GM23248 (cell line): ENCODE measurements at places on chromosomes 1 and 21.

- no peak for DNase-seq
These were observed 373.4 kb downstream of the LMX1A start for GRCh38 chr1:164983023-164983650.

- DNase-seq, result no peak
These were observed 133.8 kb downstream of the TSEN15 start for GRCh38 chr1:184185347-184185746.

DNA sequence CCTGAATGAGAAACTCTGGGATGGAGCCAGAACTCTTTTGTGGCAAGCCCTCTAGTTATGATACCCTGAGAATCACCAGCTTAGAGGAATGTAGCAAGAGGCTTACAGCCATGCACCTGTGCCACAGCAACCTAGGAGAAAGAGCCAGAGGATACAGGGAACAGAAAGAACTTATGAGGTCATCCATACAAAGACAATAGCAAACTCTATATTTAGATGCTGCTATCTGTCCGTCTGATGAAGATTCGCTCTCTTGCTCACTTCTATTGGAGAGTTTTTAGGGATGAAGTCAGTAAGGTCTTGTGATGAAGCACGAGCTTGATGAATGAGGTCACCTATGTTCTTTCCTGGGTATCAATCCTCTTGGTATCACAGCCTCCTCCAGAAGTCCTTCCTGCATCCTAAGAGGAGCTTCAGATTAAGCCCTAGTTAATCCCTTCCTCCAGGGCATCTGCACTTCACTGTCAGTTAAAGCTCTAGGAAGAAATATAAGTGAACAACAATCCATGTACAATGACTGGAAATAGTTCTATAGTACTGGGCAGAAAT is 185.6 kb downstream of the DAB1 start:
- no peak for DNase-seq

- DNase-seq, result peak; percentile 52
These were observed 730 bp downstream of the CDC42SE1 start for GRCh38 chr1:151058692-151059091.

DNA sequence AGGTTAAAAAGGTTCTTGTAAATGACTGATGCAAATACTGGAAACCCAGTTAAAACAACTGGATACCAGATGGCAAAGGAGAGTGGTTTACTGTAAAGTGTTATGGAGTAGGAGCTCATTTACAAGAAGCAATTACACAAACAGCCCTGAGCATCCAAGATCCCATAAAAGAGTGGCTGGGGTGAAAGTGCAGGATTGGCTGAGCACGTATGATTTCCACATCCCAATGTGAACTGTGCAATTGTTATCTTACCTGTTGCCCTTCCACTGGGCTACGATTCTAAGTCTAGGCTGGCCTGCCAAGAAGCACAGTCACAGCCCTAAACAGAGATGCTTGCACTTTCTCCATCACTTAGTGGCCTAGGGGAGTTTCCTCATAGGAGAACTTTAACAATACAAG is 277.6 kb upstream of the RUNX1 start:
- DNase-seq, result peak; percentile 41

- DNase-seq, result no peak
These were observed 44.7 kb upstream of the GJA5 start for GRCh38 chr1:147804942-147805723.

GRCh38 chr1:48205522-48205921 is 17.0 kb upstream of the SLC5A9 start:
- no peak for DNase-seq

- no peak for DNase-seq
These were observed 296.6 kb downstream of the TTLL7 start for GRCh38 chr1:83702356-83702755.

- DNase-seq, result peak; percentile 56
These were observed 81.7 kb upstream of the PGBD5 start for GRCh38 chr1:230507666-230508402.

- peak; percentile 34 for DNase-seq
These were observed 32.9 kb downstream of the RASSF5 start for GRCh38 chr1:206540044-206540780.

DNA sequence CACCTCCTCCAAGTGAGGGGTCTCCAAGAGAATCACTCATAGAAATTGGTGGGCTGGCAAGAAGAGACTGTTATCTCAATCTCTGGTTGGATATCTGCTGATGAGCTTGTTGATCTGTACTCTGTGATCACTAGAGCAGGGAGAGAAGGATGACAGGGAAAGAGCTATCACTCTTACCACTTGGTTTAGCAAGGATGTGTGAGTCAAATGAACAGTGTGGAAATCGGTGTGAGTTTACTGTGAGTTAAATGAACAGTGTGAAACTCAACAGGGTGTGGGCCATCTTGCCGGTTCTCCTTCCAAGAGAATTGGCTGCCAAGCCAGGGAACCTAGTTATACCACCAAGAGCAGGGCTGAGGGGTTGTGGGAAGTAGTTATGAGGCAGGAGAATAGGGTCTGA is 33.3 kb upstream of the CD1D start:
- DNase-seq, result peak; percentile 25

DNA sequence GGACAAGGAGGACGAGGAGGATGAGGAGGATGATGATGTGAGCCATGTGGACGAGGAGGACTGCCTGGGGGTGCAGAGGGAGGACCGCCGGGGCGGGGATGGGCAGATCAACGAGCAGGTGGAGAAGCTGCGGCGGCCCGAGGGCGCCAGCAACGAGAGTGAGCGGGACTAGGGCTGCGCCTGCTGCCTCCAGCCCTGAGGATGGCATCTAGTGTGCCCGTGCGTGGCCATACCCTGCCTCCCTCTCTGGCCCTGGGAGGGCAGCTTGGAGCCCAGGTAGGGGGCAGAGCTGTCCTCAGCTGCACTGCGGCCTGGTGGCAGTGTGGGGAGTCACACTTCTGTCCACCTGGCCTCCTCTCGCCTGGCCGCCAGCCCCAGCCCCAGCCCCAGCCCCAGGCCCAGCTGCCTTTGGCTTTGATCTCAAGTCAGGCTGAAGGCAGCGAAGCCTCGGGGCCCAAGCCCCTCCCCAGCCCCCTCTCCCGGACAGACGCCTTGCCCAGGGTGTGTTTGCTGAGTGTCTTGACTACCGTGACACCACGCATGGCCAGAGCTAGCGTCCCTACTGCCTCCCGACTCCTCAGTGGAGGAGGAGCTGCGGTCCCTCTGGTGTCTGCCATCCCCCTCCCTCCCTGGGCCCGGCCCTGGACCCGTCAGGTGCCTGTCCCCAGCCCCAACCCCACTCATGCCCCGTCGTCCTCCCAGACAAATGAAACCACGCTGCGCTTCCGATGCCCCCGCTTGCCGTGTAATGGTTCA is 155.2 kb downstream of the PEX14 start:
- DNase-seq, result no peak

GRCh38 chr1:54408147-54409066 is 2.2 kb upstream of the SSBP3 start:
- peak; percentile 93 for DNase-seq

DNA sequence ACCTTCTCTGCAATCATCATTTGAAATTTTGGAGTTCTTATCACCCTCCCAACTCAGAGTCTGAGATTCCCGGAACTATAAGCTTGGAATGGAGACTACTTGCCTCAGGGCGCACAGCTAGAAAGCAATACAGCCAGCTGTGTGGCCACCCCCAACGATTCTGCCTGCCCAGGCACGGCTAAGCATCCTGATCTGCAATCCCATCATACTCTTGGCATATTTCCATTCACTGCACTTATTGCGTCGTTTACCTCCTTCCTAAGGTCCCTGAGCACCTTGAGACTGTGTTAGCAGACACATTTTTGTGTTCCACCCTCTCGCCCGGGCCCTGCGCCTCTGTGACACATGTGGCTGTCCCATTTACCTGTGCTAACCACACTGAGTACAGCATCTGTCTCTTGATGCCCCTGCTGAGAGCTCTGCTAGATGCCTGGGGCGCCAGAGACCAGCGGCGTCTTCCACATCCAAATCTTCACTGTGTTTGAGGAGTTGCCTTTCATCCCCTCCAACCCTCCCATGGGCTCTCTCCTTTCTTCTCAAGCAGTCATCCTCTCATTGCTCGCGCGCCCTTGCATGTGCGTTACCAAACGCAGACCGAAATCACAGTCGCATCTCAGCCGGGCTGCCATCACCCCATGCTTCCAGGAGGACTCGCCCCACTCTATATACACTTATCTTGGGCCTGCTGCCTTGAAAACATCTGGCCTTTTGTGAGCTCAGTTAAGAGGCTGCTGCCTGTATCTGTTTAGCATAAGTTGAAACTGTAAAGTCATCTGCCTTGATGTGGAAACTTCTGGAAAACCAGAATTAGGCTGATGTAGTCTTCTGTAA is 3.5 kb upstream of the CLDN19 start:
- DNase-seq, result peak; percentile 14
